ENCODE measurements at places on chromosomes 13 and 19.

DNA sequence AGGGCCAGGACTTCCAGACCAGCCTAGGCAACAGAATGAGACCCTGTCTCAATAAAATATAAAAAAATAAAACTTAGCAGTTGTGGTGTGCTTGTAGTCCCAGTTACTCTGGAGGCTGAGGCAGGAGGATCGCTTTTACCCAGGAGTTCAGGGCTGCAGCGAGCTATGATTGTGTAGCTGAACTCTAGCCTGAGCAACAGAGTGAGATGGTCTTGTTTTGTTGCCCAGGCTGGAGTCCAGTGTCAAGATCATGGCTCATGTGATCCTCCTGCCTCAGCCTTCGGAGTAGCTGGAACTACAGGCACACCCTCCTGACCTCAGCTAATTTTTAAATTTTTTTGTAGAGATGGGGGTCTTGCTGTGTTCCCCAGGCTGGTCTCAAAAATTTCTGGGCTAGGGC lies 4.3 kb upstream of the JUNB start:
- DNase-seq, result no peak

GRCh38 chr19:56271151-56271550 lies 1.4 kb upstream of the EDDM13 start:
- DNase-seq, result no peak

GRCh38 chr13:51453207-51453958 lies 547 bp upstream of the INTS6 start:
- peak; percentile 78 for DNase-seq

DNA sequence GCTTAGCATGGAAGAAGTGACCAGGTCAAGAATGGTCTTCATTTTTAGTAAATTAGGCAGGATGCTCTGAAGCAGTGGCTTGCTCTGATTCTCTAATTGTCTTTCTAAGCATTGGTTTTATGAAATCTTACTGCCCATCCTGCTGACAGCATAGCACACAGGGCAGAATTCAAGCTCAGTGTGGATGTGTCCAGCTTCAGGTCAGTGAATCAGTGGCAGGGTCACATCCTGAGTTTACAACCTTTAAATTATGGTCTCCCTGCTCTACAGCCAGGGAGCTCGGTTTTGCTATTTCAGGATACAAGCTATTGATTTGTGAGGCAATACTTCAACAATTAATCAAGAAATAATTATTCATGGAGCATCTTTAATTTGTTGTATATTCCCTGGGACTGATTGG lies 202.3 kb upstream of the RXFP2 start:
- no peak for DNase-seq

DNA sequence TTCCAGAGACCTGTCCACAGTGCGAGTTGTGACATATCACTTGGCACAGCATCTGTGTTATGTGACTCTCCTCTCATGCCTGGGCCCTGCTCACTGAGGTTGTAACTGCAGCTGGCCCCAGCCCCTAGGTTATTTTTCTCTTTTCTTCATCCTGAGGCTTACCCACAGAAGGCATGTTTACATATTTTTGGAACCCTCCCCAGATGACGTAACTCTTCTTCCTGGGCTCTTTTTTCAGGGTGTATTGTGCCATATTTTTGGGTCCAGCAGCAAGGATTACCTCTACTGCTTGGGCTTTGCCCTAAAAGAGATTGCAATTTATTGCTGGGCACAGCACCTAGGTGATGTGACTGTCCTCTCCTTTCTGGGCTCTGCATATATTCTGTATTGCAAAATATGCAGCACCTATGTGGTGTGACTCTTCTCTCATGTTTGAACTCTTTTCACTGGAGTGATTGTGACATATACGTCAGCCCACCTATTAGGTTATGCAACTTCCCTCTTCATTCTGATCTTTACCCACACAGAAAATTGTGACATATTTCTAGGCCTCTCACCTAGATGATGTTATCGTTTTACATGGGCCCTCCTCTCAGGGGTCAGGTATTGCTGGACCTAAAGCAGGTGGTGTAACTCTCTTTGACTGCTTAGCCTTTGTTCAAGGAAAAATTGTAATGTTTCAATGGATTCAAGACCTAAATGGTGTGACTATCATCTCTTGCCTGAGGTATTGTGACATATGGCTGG lies 64.5 kb upstream of the ZNF724 start:
- no peak for DNase-seq

- no peak for DNase-seq
These were observed 32.9 kb upstream of the POU2F2 start for GRCh38 chr19:42165146-42165545.

DNA sequence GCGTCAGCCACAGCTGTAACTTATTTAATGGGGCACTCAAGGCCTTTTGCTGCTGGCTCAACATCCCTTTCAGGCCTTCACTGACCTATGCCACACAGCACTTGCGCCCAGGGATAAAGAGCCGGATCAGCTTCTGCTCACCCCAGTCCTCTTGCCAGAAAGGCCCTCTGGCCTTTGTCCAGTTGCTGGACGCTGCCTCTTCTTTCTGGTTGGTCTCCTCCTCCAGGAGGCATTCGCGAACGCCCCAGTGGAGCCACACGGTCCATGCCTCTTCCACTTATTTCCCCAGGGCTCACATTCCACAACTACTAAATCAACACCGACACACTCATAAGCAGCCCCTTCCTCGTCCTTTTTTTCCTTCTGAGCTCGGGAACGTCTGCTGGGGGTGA lies 3.7 kb upstream of the ZNF329 start:
- no peak for DNase-seq

- DNase-seq, result no peak
These were observed 6.3 kb downstream of the SIGLEC10 start for GRCh38 chr19:51410950-51411748.

- DNase-seq, result no peak
These were observed 44.7 kb upstream of the ZNF30 start for GRCh38 chr19:34881982-34882381.

GRCh38 chr19:8487137-8487851 lies 15.1 kb downstream of the PRAM1 start:
- peak; percentile 69 for DNase-seq

DNA sequence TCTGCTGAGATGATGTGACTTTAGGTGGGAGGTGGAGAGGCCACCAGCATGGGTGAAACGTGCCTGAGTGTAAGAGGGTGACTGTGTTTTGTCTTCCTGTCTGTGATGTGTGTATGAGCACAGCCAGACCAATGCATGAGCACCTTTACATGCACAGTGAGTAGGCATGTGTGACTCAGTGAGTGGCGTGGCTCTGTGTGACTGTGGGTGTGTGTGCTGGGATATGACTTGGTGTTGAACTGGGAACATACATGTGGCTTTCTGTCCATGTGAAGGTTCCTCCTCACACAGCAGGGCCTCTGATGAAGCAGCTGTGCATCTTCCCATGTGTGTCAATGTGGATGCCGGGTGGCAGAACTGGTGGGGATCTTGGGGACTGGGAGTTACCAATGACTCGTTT lies 19.9 kb upstream of the LGALS13 start:
- DNase-seq, result no peak

- peak; percentile 31 for DNase-seq
These were observed 7.5 kb downstream of the PLA2G4C start for GRCh38 chr19:48102870-48103751.

DNA sequence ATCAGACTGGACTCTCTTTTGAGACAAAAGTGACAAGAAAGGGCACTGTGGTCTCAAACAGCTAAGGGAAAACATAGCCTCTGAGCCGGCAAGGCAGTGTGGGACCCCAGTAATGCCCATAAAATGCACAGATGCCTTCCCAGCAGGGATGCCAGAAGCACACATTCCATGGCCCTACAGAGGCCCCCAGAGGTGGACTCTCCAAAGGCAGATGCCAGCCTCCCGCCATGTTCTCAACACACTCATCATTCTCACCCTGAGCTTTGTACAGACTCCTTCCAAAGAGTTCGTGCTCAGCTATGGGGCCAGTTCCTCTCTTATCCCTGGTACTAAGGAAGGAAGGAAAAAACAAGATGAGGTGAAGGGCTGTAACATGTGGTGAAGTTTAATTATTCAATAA lies 67.1 kb upstream of the ATP12A start:
- DNase-seq, result no peak

DNA sequence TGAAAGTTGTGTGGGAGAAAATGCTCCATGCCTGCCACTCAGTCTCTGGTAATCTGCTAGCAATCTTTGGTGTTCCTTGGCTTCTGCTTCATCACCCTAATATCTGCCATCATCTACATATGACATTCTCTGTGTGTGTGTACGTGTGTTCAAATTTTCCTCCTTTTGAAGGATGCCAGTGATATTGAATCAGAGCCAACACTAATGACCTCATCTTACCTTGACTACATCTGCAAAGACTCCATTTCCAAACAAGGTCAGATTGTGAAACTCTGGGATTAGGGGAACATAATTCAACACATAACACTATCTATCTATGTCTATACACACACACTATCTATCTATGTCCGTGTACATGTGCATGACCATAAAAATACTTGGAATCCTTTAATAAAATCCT lies 81.4 kb upstream of the IRS2 start:
- no peak for DNase-seq

- DNase-seq, result no peak
These were observed 50.7 kb upstream of the AKAP11 start for GRCh38 chr13:42221121-42221765.

Data from CD4-positive, alpha-beta T cell treated with Interleukin-15 for 4 hours (primary cell).